SW 1271 (cell line): ENCODE measurements at places on chromosomes 4 and X.

GRCh38 chr4:3243136-3243780, 5.7 kb upstream of the MSANTD1 start:
- no peak for DNase-seq

- DNase-seq: no peak
Measured at GRCh38 chrX:121455890-121456289, 408.5 kb downstream of the GLUD2 start.

- no peak for DNase-seq
Measured at GRCh38 chrX:123184219-123184865, at the start of gene GRIA3. Gene GRIA3 (plus strand): TSS chrX:123184278. CDS start chrX:123184536, 258 bp downstream.

GRCh38 chr4:112897543-112897942, 151.9 kb upstream of the ANK2 start:
- DNase-seq: peak; percentile 2

DNA sequence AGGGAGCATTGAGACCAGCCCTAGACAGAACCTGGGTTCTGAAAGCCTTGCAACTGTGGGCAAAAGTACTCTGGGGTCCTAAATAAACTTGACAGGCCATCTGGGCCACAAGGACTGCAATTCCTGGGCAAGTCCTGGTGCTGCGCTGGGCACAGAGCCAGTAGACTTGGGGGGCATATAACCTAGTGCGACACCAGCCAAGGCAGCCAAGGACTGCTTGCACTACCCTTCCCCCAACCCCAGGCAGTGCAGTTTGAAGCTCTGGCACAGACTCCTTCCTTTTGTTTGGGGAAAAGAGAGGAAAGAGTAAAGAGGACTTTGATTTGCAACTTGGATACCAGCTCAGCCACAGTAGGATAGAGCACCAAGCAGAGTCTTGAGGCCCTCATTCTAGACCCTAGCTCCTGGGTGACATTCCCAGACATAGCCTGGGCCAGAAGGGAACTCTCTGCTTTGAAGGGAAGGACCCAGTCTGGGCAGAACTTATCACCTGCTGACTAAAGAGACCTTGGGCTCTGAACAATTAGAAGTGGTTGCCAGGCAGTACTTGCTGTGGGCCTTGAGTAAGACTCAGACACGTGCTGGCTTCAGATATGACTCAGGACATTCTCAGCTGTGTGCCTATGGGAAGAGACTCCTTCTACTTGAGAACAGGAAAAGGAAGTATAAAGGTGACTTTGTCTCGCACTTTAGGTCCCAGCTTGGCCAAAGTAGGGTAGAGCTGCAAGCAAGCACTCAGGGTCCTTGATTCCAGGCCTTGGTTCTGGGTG, 522.8 kb downstream of the GLUD2 start:
- no peak for DNase-seq
